ENCODE measurements at places on chromosomes 12 and 14. TPM values are rescaled to one million over a fixed set of nuclear protein-coding genes. Genes with fewer than 3 reads are reported as not detected.

GRCh38 chr12:13452955-13453570 lies 256.5 kb downstream of the EMP1 start:
- peak; percentile 32 for DNase-seq

- DNase-seq, result no peak
Observed at GRCh38 chr12:44774815-44775411, 101.2 kb downstream of the NELL2 start.

DNA sequence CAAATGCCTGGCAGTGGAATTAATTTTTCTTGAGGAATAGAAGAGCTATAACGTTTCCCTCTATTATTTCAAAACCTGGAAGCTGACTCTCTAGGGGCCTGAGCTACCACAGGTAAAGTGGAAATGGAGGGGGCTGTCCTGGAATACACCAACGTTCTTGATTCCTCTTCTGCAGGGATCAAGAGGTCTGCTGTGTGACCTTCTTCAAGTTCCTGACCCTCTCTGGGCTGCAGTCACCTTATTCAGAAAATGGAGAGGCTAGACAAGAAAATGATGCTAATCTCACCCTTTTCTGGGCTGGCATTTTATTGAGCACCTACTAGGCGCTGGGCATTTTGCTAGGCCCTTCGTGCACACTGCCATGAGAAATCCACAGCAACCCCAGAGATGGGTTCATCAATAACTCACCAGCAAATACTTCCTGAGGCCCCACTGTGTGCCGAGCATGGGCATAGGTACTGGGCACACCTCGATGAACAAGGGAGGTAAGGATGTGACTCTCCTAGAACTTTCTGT lies 55.2 kb upstream of the DLK1 start:
- DNase-seq, result no peak

The ATP2A2 gene
- 335 TPM for total RNA-seq

The CCDC177 gene
- 9.1 TPM for total RNA-seq

DNA sequence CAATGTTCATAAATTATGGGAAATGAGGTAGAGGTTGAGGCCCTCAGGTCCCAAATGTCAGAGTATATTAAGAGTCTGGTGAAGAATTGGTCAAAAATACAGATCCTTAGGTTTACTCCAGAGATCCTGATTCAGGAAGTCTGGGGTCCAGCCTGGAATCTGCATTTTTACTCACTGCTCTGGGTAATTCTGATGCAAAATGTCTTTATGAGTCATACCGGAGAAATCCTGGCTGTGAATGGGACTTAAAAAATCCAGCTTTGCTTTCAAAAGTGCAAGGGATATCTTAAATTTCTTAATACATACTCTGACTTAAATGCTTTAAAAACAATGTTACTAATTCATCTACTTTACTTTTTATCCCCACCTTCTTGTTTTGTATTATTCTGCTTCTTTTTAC lies 74.5 kb downstream of the FERMT2 start:
- no peak for DNase-seq

GRCh38 chr14:104157016-104157928 lies 18.9 kb downstream of the KIF26A start:
- no peak for DNase-seq

- DNase-seq, result no peak
Observed at GRCh38 chr12:55732288-55732687, 3.5 kb upstream of the CD63 start.

- DNase-seq, result no peak
Observed at GRCh38 chr12:69851976-69852375, 26.9 kb downstream of the MYRFL start.

The GPR137C gene
- total RNA-seq, result 31.3 TPM

- no peak for DNase-seq
Observed at GRCh38 chr12:20213723-20214625, 154.4 kb upstream of the PDE3A start.

- no peak for DNase-seq
Observed at GRCh38 chr12:52418576-52419110, 12.5 kb upstream of the KRT82 start.

The UNC119B gene
- 23.7 TPM for total RNA-seq

GRCh38 chr14:61280526-61281185 lies 482 bp downstream of the TMEM30B start:
- DNase-seq, result no peak

The ESPL1 gene
- not detected for total RNA-seq

GRCh38 chr12:64187370-64187769 lies 34.7 kb downstream of the KICS2 start:
- no peak for DNase-seq

The E2F7 gene
- total RNA-seq, result 0.66 TPM

The SYCP3 gene
- total RNA-seq, result 1.5 TPM

GRCh38 chr12:77772676-77773298 lies 57.9 kb upstream of the NAV3 start:
- no peak for DNase-seq

- DNase-seq, result no peak
Observed at GRCh38 chr14:22607291-22607690, 9.2 kb downstream of the ABHD4 start.

The MCRS1 gene
- 68.1 TPM for total RNA-seq

DNA sequence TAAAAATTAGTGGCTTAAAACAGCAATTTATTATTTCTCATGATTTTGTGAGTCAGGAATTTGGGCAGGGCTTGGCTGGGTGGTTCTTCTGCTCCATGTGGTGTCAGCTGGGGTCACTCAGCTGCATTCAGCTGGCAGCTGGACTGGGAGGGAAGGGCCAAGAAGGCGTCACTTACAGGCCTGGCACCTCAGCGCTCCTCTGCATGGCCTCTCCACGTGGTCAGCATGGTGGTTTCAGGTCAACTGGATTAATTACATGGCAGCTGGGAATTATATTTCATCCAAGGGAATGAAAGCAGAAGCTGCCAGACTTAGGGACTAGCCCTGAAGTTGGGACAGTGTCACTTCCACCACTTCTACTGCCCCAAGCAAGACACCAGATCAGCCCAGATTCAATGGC lies 27.5 kb upstream of the IRF2BPL start:
- DNase-seq, result no peak

Data from dorsolateral prefrontal cortex (tissue), 122 donors.